ENCODE measurements at places on chromosomes 4 and X.

- no peak for DNase-seq
Measured at GRCh38 chr4:75916091-75916661, 13.9 kb upstream of the PPEF2 start.

GRCh38 chr4:7754565-7755262 lies 184.9 kb downstream of the AFAP1 start:
- DNase-seq, result no peak

GRCh38 chrX:109719264-109719663 lies 13.8 kb downstream of the ACSL4 start:
- no peak for DNase-seq

DNA sequence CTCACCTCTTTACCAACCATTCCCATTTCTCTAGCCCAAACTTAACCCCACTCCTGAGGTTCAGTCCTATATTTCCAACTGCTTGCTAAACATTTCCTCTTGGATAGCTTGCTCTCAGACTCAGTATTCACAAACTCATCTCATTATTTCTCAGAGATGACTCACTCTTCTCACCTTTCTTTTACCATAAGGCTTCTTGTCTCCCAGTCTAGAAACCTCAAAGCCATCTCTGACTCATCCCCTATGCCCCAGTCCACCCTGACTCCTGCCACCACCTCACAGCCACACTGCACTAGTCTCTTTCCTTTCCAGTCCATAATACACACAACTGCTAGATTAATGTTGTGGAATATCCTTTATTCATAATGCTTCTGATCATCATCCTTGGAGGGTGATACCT lies 4.8 kb downstream of the FRMPD3 start:
- no peak for DNase-seq

GRCh38 chr4:68591204-68591603 lies 15.1 kb upstream of the UGT2B17 start:
- DNase-seq, result no peak

DNA sequence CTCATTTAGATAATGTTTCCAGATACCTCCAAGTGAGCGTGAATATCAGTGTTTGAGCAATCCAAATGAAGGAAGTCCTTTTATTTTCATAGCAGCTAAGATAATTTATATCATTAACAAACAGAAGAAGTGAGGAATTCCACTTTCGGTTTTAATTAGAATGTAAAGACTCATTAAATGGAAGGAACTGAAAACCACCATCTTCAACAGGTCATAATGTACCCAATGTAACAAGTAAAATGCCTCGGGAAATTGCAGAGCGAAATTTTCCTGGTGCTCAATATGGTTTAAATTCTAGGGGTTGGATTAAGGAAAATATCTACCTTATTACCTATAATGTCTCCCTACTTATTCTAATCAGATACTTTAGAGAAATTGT lies 33.9 kb upstream of the SLC9A7 start:
- no peak for DNase-seq

GRCh38 chr4:151865312-151865711 lies 104.5 kb upstream of the GATB start:
- DNase-seq, result peak; percentile 35

DNA sequence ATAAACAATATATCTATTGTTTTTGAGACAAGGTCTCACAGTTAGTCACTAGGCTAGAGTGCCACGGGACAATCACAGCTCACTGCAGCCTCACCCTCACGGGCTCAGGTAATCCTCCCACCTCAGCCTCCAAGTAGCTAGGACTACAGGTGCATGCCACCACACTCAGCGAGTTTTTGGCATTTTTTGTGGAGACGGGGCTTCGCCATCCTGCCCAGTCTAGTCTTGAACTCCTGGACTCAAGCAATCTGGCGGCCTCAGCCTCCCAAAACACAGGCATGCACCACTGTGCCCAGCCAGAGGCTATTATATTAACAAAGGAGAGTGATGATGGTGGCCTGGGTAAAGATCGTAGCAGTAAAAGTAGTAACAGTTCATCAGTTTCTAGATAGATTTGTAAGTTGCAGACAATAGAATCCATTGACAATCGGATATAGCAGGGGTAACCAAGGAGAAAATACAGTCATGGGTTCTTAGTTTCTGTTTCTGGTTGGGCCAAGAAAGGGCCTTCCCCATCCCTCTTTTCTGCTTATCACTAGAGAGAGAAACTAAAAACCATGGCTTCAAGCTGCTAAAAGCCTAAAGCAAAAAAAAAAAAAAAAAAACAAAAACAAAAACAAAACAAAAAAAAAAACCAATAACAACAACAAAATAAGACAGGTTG lies 60.6 kb downstream of the ANXA10 start:
- DNase-seq, result no peak

- DNase-seq, result no peak
Measured at GRCh38 chrX:53318766-53319353, 37.5 kb upstream of the IQSEC2 start.

DNA sequence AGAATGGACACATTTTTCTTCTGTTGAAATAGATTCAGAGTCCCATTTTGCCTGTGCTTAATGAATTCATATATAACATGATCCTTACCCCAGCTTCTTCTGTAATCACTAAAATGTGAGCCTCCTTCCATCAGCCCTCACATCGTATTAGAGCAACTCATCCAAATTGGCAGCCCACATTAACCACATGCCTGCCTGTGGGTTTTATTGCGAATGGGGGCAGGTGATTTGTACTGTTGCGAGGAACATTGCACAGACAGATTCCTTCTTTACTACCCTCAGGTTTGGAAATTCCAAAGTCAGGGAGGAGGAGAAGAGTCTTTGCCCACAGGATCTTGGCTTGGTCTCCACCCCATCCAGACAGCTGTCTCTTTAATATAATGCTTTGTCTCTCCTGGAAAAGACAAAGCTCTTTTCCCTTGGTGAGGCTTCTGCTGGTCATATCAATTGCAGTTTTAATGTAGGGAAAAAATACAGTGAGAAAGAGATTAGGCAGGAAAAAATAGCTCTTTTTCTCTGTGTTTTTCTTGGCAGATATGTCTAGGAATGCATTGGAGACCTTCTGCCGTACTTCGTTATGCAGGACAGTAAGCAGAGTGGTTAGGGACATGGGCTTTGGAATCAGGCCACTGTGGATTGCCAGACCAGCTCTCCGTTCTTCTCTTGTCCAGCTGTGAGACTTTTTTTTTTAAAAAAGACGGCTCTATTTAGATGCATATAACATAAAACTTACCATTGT lies 371.2 kb downstream of the AFF2 start:
- DNase-seq, result peak; percentile 61

DNA sequence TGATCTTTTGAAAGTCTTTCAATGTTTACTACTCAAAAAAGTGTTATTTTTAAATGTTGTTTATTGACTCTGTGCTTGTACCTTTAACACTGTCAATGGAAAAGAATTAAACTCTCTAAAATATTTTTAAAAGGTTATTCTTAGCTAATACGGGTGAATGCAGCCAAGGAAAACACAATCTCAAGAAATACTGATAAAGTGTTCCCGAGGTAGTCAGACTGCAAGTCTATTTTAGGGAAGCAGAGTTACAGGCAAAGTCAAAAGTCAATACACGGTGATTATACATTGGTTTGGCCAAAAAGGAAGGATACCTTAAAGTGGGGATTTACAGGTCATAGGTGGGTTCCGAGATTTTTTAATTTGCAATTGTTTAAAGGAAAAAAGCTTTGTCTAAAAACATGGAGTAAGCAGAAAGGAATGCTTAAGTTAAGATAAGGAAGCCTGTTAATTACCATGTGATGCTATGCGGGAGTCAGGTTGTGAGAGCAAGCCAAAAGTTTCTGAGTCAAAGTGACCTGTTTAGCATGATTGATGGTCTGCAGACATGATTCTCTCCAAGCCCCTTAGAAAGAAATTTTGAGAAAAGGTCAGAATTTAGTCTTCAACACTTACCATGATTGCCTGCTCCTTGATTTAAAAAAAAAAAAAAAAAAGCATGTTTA lies 288.4 kb downstream of the KLHL4 start:
- DNase-seq, result no peak

Measured in left hindlimb (tissue), 1 donor.